ENCODE measurements at places on chromosomes 6 and 20. TPM values are rescaled to one million over a fixed set of nuclear protein-coding genes. Genes with fewer than 3 reads are reported as not detected.

GRCh38 chr6:108622641-108623298, 62.1 kb downstream of the FOXO3 start:
- no peak for DNase-seq

- DNase-seq: no peak
Observed at GRCh38 chr6:35128042-35128441, 13.1 kb downstream of the TCP11 start.

The ATP5F1E gene
- total RNA-seq: 163 TPM

DNA sequence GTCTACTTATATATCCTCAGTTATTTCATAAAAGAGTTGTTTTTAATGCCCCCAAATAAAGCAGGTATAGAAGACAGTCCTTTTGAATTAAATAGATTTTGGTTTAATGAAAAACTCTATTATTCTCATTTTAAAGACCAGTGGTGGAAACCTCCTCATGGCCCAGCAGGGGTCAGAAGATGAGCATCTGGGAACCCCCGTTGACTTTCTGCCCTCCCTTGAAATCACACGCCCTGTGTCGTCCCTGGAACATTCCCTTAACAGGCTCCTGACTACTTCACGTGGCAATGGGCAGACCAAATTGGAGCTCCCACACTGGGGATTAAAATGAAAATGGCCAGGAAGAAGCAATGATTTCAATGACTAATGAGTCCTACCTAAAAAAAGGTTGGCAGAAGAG, 220.9 kb downstream of the KIF16B start:
- DNase-seq: no peak

DNA sequence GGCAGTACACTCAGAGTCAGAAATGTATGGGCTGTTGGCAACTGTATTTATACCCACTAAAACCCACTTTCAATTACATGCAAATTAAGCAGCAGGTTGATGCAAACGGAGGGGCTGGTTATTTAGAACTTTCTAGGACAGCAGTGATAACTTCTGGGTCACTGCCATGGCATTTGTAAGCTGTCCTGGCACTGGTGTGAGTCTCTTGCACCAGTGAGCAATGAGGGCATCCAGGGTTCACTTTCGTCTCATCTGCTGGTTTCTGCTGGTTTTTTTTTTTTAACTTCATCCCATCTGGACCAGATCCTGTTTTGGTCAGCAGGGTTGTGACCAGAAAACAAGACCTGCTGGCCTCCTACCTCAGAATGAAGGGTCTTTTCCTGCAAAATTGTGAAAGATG, 49.2 kb downstream of the CDH26 start:
- DNase-seq: no peak

The SLC22A3 gene
- total RNA-seq: 31.5 TPM

- no peak for DNase-seq
Observed at GRCh38 chr6:24916496-24916895, 19.3 kb downstream of the RIPOR2 start.

The CPXM1 gene
- total RNA-seq: not detected

The COL19A1 gene
- not detected for total RNA-seq

The HEY2 gene
- 0.04 TPM for total RNA-seq

- DNase-seq: no peak
Observed at GRCh38 chr6:75221116-75221515, 15.3 kb upstream of the COL12A1 start.

DNA sequence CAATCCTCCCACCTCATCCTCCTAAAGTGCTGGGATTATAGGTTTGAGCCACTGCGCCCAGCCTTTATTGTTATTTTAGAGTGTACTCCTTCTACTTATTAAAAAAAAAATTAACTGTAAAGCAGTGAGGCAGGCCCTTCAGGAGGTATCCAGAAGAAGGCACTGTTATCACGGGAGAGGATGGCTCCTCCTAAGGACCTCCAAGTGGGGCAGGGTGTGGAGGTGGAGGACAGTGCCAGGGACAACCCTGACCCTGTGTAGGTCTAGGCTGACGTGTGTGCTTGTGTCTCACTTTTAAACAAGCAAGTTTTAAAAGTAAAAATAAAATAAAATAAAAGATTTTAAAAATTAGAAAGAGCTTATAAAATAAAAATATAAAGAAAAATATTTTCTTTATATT, 23.7 kb upstream of the TAF4 start:
- no peak for DNase-seq

DNA sequence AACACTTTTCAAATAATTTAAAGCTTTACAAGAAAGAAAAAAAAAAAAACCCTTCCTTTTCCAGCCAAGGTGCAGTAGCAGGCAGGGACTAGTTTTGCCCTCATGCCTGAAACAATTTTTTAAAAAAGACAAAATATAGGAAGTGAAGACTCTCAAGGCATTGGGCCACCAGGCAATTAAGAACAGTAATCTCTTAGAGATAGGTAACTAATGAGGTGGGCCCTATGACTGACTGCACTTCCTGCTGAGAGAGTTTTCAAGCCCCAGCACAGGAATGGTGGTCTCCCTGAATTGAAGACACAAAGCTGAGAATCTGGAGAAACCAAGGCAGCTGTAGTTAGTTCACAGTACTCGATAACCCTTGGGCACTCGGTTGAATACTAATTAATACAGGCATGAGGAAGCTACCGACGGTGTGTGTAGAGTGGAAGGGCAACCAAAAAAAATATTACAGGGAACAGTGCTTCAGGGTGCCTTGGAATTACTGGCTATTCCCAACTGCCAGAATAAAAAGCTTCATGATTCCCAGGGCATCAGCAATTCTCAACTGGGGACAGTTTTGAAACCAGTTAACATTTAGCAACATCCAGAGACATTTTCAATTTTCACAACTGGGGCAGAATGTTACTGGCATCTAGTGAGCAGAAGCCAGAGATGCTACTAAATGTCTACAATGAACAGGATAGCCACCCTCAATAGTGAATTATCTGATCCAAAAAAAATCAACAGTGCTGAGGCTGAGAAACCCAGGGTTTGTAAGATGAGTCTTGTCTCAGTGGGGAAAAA, 36.0 kb upstream of the PLN start:
- no peak for DNase-seq

DNA sequence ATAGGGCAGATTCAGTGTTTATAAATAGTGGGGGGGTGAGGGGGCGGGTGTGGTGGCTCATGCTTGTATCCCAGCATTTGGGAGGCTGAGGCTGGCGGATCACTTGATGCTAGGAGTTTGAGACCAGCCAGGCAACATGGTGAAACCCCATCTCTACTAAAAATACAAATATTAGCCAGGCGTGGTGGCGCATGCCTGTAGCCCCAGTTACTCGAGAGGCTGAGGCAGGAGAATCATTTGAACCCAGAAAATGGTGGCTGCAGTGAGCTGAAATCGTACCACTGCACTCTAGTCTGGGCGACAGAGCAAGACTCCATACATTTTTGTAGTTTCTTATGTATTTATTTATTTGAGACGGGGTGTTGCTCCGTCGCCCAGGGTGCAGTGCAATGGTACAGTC, 109.0 kb upstream of the ZNF217 start:
- DNase-seq: no peak

GRCh38 chr20:1422753-1423152, 29.9 kb upstream of the FKBP1A start:
- no peak for DNase-seq

- peak; percentile 86 for DNase-seq
Observed at GRCh38 chr6:41155132-41155805, 1.1 kb upstream of the TREML1 start.

Data from HepG2 (cell line).